MCF 10A (cell line): ENCODE measurements at places on chromosomes 11 and 22.

DNA sequence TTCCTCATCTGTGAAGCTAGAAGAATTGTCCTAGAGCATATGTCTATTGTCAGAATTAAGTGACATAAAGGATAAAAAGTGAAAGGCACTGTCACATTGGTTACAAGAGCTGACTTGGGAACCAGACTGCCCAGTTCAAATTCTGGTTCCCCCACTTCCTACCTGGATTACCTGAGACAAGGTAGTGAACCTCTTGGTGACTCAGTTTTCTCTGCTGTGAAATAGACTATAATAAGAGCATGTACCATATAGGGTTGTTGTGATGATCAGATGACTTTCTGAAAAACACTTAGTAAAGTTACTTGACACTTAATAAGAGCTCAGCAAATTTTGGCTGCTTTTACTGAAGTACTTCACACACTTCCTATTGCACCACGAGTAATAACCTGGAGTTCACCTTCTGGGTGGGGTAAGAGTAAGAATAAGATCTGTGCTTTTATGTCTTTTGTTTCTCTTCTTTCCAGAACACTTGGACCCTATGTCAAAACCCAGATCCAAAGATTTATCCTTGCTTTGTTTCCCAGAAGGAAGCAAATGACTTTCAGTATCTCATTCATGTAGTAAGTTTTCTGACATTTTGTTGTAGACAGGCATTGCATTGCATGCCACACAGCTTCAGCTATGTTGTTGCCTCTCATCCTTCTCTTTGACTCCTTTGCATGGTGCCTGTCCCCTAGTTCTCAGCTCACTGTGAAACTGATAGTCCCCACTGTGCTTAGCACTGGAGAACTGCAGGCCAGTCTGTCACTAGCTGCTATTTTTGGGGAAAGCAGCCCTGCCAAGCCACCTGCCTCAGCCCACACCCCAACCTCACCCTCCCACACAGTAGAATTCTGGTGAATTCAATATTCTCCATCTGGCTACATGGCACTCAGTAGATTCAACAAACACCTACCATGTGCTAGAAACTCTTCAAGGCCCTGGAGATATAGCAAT lies 121.8 kb upstream of the POU2AF2 start:
- no peak for DNase-seq

DNA sequence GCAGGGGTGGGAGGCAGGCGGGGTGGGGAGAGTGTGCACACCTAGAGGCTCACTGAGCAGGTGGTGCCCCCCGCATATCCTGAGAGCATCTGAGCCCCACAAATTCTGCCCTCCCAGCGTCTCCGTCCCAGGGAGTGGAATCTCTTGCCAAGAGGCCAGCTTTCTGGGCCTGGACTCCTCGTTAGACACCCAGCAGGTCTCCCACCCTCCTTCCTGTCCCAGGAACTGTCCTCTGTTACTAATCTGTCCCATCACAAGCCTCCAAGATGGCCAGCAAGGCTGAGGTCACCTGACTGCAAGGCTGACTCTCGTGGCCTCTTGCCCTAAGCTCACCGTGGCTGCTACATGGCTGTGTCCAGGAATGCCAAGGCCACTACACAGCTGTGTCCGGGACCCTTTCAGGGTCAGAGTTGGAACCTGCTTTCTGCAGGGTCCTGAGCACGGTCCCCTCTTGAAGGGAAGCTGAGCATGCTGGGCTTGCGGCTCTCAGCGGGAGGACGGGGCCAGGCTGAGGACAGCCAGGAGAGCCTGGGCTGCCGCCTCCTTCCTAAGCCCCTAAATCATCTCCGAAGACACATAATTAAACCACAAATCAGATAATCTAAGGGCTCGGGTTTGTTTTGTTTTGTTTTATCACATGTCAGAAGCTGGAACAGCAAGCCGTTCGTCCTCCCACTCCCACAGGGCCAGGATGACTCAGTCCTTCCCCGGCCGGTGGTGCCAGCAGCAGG lies 1327.3 kb downstream of the TBC1D22A start:
- DNase-seq = no peak

- no peak for DNase-seq
Measured at GRCh38 chr11:86277741-86278140, 24.3 kb upstream of the HIKESHI start.

DNA sequence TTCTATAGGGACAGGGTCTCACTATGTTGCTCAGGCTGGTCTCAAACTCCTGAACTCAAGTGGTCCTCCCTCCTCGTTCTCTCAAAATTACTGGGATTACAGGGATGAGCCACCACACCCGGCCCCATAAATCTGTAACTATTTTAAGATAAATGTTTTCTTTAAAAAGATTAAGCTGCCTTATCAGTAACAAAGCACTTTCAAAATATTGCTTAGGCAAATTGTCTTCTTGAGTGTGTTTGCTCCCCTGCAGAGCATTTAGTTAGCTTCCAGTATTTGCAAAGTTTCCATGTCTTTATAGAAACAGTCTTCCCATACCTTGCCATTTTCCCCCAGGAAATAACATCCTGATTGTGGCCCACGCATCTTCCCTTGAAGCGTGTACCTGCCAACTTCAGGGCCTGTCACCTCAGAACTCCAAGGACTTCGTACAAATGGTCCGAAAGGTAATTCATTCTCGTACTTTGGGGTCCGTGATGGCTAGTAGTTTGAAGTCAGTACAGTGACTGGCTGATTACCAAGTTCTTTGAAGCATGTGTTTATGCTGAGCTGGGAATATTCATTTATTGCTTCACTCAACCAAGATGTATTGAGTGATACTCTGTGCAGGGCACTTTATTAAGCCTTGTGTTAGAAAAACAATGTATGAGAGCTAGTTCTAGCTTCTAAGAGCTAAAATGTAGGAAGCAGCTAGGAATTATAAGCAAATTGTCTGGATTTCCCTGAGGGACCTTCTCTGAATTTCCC lies 30.4 kb upstream of the CRTAM start:
- no peak for DNase-seq

- DNase-seq = peak; percentile 9
Measured at GRCh38 chr11:31355131-31355530, 14.4 kb downstream of the DCDC1 start.

DNA sequence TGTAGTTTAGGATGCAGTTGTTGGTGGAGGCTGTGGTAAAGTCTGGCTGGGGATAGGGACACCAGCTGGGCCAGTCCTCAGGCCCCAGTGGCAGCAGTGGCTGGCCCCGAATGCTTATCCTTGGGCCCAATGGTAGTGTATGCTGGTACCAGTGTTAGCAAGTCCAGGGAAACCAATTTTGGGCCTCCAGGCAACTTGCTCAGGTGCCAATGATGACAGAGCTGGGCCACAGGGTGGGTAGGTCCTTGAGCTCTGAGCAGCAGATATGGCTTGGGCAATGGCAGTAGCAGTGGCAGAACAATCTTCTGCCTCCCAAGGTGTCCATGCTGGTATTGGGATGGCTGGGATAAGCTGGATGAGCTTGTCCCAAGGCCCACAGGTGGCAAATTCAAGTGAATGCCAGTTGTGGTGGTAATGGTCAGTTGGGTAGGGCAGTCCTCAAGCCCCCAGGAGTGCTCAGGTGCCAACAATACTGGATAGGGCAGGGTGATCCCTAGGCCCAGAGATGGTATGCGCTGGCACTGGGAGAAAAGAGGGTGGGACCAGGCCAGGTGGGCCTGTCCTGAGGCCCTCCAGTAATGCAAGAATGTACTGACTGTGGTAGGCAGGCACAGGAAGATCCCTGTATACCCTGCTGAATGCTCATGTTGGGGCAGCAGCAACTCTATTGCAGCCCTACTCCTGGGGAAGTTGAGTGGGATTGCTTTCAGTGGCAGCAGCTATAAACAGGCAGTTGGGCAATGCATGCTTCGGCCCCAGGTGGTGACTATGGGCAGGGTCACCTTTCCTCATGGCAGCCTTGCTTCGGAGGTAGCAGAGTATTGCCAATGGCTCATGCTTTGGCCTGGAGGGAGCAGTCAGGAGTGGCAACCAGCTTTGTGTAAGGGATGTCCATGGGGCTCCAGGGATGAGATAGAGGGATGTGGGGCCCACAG lies 54.7 kb downstream of the KCNQ1OT1 start:
- no peak for DNase-seq

DNA sequence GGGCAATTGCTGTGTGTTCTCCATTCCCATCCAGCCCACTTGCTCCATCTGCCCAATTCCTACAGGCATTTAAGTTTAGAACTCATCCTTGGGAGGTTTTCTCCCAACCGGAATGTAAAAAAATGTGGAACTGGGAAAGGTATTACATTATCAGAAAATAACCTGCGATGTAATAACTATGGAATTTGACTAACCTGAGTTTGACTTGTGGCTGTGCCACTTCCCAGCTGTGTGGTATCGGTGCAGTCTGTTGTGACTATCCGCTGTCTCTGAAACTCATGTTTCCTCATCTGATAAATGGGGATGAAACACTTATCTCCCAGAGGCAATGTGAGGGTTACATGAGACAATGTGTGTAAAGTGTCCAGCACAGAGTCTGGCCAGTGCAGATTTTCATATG lies 77.6 kb downstream of the TENM4 start:
- no peak for DNase-seq

DNA sequence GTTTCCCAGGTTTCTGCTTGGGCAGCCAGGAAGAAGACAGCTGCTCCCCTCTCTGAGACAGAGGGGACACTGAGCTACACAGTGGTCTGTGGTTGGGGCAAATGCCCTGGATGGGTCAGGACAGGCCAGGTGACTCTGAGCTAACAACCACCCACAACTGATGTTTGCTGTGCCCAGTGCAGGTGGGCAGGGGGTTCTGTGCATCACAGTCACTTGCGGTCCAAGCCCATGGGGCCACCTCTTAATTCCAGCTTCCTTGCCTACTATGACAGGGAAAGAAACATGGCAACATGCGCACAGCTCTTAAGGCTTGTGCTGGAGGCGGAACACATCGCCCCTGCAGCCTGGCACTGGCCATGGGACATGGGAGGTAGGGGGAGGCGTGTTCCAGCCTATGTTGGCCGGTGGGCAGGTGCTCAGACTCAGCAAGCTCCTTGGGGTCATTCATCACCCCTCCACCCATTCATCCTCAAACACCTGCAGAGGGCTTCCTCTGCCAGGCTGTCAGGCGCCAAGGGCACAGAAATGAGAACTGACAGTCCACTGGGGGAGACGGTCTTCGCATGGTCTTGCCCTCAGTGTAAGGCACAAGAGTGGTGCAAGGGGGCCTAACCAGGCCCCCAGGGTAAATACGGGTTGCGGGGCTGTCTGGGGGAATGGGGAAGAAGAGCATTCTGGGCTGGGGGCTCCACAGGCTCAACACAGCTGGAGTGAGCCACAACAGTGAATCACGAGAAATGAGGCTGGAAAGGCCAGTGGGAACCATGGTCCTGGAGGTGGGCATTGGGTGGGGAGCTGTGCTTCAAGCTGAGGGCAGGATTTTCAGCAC lies 55.6 kb downstream of the ARFGAP3 start:
- DNase-seq = no peak

DNA sequence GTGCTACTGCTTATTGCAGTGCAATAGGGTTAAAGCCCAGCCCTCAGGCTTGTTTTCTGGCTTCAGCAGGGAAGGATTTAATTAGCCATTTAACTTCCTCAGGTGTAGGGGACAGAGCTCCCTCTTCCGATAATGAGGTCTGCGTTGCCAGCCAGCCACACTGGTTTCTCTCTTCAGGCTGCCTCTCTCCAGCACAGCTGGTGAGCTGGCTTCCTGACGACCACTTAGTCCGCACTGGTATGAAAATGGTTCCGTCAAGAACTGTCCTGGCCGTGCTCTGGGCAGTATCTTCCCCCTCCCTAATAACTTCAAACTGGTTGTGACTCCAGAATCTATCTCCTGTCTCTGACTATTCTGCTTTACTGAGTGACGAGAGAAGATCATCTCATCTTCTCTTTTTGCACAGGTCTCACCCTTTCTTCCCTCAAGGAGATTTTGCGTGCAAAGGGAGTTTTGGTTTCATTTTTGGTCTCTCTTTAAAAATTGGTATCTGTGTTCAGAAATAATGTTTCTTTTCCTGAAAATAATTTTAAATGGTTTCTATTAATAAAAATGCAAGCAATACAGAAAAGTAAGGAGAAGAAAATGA lies 49.2 kb downstream of the CNTN5 start:
- no peak for DNase-seq

GRCh38 chr22:38728871-38729796 lies 23.4 kb downstream of the GTPBP1 start:
- DNase-seq = no peak

- DNase-seq = peak; percentile 71
Measured at GRCh38 chr22:29716814-29717545, 2.8 kb upstream of the CABP7 start.

GRCh38 chr11:64851831-64852351 lies 7.4 kb upstream of the CDC42BPG start:
- no peak for DNase-seq

- no peak for DNase-seq
Measured at GRCh38 chr11:17814546-17814945, 80.0 kb downstream of the KCNC1 start.

- no peak for DNase-seq
Measured at GRCh38 chr11:95325777-95326258, 94.8 kb upstream of the SESN3 start.

DNA sequence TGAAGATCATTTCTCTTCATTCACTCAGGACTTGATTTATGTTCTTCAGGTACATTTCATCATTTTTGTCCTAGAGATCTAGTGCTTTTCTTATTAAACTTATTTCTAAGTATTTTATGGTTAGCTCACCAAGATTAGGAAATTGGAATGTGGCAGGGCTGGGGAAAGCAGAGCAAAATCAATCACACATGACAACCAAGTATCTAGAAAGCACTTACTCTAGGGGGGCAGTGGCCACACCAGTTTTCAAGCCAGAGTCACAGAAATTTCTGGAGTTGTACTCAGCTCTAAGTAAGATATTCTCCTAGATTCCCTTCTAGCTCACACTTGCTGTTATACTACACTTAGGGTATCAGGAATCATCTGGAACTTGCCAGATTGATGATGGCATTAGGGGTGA lies 33.3 kb upstream of the MYEOV start:
- no peak for DNase-seq

- DNase-seq = no peak
Measured at GRCh38 chr22:27865496-27865895, 53.6 kb downstream of the PITPNB start.

DNA sequence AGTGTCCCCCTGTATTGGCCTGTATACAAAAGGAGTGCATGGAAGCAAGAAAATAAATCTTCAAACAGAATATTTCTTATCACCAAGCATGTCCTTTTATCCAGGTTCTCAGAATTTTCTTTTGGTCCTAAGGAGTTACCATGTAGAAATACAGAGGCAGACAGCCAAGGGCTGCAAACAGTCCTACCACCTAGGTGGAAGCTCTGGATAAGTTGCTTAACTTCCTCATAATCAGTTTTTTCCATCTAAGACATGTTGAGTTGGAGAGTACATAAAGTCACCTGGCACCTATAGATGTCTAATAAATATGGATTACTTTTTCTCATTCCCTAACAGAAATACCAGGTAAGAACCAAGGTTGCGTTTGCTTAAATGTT lies 57.0 kb upstream of the BLID start:
- no peak for DNase-seq

- no peak for DNase-seq
Measured at GRCh38 chr11:95791709-95792033, 1.4 kb downstream of the CEP57 start.

DNA sequence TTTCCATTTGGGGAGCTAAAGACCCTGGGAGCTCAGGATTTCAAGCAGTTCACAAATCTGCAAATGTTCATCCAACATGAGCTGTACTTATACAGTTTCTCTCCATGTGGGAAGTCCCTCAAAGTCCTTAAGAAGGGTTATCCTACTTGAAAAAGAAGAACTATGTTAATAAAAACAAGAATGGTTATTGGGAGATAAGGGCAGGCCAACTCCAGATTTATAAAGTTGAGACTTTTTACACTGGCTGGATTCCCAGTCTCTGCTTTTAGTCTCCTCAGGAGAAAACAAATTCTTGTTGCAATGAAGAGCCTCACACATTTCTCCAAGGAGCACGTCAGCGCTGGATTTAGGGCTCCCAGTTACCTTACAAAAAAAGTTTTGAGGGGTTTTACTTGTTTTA lies 34.2 kb upstream of the CTTN start:
- no peak for DNase-seq

- peak; percentile 54 for DNase-seq
Measured at GRCh38 chr11:20158597-20159257, 1.5 kb downstream of the DBX1 start.
